Muscle of leg (tissue), 16 donors: ENCODE measurements at places on chromosomes 1 and 21.

- no peak for DNase-seq
Measured at GRCh38 chr1:234226113-234226818, 147.0 kb upstream of the COA6 start.

DNA sequence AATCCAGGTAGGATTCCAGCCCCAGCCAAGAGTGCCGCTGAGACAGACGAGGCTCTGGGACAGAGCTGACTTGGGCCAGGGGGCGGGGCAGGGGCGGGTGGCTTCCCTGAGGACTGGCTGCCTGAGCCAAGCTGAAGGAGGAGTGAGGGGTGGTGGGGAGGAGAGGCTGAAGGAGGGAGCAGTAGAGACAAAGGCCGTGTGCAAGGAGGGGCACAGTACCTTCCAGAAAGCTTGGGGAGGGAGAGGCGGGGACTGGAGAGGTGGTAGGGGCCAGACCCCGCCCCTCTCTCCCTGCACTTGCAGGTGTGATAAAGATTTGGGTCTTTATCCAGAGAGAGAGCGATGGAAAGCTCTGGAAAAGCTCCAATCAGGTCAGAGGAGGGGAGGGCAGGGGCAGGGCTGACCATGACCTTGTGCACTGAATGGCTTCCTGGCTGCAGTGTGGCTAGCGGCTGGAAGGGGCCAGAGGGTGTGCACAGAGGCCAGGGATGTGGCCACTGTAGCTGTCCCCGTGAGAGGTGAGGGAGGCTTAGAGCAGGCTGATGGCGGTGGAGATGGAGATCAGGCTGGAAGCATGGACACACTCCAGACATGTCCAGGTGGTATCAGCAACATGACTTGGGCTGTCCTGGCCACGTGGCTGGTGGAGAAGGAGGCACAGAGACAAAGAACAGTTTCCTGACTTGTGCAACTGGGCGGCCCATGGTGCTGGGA lies 6.7 kb upstream of the EPHA8 start:
- no peak for DNase-seq

- DNase-seq = no peak
Measured at GRCh38 chr1:6507461-6507911, 16.0 kb upstream of the PLEKHG5 start.

GRCh38 chr1:90925928-90926869 lies 95.6 kb downstream of the ZNF644 start:
- DNase-seq = no peak

- no peak for DNase-seq
Measured at GRCh38 chr21:37206496-37206895, 60.6 kb downstream of the VPS26C start.

DNA sequence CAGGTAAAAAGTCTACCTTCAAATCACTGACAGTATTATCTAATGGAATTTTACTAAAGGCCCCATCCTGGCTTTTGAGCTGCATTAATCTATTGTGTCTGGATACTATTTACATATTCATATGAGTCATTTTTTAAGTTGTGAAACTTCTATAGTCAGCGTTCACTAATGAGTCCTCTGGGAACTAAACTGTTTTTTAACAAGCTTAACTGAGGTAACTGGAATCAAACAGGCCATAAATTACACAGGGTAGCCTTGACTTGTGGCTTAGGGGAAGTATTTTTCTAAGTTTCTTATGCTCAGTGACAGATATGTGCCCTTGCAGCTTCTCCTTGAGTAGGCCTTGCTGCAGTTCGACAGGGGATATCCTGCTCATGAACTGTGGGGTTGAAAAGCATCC lies 68.8 kb downstream of the JMJD4 start:
- peak; percentile 0 for DNase-seq

- DNase-seq = peak; percentile 57
Measured at GRCh38 chr1:16019644-16020277, 1.9 kb upstream of the HSPB7 start.
